Glutamatergic neuron (in vitro differentiated cells): ENCODE measurements at places on chromosomes 7 and 10. TPM values are rescaled to one million over a fixed set of nuclear protein-coding genes. Genes with fewer than 3 reads are reported as not detected.
A peak's percentile ranks its signal among the peaks of the same experiment; 100 is the strongest.

DNA sequence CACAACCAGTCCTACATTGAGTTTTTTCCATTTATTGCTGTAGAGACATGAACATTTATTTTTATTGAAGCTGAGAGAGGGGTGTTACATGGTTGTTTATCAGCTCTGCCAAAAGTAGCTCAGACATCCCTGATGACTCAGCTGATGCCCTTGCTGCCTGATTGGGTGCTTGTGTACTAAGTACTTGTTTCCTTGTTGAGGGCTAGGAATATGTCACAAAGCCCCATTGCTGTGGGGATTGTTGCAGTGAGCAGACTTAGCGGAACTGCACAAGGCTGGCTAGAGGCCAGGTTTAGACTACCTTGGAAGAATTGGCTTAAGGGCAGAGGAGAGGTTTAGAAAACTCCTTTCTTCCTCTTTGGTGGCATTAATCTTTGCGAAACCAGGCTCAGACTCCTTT, 110.6 kb downstream of the AUTS2 start:
- DNase-seq = no peak

- DNase-seq = no peak
Measured at GRCh38 chr10:89426230-89426868, 12.0 kb downstream of the IFIT5 start.

GRCh38 chr10:3935141-3935540, 150.1 kb upstream of the KLF6 start:
- DNase-seq = no peak

DNA sequence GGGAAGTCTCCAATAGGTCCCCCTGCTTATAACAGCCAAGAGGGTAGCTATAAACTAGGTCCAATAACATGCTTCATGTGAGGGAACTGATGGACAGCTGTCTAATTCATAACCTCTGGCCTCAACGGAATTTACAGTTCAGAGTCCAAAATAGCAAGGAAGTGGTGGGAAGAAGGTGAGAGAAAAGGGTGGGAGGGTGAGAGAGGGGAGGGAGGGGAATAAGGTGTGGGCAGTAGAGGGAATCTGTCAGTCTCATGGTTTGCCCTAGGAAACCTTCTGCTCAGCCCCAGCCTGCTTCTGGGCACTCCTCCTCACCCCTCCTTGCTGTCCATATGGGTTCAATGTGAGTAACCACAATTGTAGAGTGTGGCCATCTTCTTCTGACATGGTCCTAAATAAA, 133.4 kb upstream of the ADO start:
- no peak for DNase-seq

- no peak for DNase-seq
Measured at GRCh38 chr10:130933008-130933390, 378.5 kb downstream of the TCERG1L start.

Gene KNDC1
- total RNA-seq = 7.4 TPM

Gene OR2A5
- not detected for total RNA-seq

- no peak for DNase-seq
Measured at GRCh38 chr10:104340111-104340526, 1.9 kb upstream of the ITPRIP start.

Gene FKBP6
- total RNA-seq = not detected

- DNase-seq = no peak
Measured at GRCh38 chr10:25842146-25842545, 91.9 kb upstream of the MYO3A start.

Gene PRKRIP1
- 31.0 TPM for total RNA-seq

DNA sequence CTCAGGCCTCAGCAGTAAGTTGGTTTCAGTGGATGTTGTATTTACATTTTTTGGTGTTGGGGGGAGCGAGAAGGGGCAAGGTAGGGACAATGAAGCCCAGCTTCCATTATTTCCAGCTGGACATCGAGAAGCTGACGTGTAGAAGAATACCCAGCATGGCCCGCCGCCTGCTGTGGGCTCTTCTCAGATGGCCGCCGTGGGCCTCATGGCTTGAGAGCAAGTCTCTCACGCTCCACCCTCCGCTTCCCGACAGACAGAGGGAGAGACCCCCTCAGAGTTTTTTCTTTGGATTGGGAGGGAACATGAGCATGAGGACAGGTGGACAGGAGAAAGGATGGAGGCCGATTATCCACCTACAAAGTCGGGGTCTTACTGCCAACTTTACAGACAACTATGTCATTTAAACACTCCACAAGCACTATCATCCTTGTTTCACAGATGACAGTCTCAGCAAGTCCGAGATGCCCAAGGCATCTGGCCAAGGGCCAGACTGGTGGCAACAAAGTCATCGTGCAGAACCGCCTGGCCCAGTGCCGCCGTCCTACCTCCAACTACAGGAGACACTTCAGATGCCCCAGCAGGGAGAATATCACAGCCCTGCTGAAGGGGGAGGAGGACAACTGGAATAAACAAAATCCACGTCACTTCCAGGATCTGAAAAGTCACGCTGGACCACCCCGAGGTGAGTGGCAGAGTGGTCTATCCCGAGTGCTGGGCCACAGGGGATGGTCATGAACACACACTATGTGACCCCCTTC, 195.9 kb downstream of the DIP2C start:
- no peak for DNase-seq

DNA sequence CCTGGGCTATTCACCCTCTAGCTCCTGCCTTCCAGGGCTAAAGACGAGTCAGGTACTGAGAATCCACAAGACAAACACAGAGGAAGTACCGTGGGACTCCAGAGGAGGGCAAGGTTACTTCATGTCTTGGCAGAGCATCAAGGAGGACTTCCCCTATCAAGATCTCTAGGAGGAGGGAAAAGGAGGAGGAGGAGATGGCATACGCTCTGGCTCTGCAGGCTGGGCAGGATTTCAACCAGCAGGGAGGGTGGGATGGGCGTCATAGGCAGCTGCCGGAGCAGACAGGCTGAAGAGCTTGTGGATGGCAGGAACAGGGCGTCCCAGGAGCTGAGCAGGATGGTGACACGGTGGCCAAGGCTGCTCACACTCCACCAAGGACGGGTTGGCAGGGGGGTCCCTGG, 21.3 kb downstream of the MDH2 start:
- no peak for DNase-seq

DNA sequence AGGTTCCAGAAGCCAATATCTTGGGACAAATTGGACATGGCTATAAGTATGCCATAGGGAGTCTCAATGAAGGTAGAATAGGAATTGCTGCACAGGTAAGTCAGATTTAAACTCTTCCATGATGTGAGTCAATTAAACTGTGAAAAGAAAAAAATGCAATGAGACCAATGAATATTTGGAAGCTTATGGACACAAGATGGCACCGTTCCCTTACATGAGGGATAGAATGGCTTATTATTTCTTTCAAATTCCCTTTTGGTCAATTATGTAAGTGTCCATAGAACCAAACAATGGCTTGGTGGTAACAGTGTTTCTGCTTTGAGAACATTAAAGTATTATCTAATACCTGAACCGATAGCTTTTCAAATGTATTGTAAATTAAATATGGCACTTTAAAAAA, 35.6 kb downstream of the ACADSB start:
- DNase-seq = no peak

Gene FOXP2
- total RNA-seq = 72.1 TPM

DNA sequence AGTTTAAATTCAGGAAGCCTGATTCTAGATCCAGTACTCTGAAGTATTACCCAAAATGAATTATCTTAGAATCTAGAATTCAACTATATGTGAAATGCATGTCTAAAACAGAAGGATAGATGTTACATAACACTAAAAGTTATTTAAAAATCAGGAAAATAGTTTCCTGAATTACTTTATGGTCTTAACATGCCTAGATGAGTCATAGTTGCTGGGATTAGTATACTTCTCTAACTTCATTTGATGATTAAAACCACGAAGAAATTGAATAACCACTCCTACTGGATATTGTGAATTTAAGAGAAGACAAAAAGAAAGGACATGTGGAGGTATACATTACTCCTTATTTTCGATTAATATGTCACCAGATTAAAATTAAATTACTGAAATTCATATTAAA, 65.5 kb downstream of the ATAD1 start:
- no peak for DNase-seq

DNA sequence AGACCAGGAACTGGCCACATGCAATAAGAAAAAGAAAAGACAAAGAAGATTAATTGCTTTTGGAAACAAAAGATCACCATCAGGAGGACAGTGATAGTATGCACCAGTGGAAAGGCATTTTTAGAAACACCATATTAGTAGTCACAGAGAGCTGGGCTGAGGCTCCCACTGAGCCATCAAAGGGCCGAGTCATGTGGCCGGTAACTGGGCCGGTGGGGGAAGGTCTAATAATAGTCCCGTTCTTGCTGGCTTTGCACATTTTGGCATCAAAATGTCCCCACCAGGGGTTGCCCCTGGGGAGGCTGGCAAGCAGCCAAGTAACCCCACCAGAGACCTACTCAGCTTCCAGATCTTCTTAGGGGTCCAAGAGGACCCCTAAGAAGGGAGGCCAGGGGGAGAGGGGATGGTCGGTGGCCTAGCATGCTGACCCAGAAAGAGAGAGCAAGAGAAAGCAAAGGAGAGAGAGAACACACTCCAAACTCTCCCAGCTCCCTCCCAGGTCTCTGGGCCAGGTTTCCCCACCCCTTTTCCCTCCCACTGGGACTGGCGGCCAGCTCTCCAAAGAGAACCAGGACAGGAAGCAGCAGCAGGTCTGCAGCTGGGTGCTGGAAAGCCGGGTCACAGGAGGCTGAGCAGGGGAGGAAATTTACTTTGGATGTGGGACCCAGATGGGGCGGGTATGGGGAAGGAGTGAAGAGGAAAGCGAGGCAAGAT, 70.2 kb upstream of the FGFR2 start:
- peak; percentile 54 for DNase-seq

Gene EN2
- 0.20 TPM for total RNA-seq

Gene TEX47
- not detected for total RNA-seq

GRCh38 chr10:88545359-88545758, 37.8 kb downstream of the RNLS start:
- no peak for DNase-seq

Gene MNX1
- total RNA-seq = 0.59 TPM

DNA sequence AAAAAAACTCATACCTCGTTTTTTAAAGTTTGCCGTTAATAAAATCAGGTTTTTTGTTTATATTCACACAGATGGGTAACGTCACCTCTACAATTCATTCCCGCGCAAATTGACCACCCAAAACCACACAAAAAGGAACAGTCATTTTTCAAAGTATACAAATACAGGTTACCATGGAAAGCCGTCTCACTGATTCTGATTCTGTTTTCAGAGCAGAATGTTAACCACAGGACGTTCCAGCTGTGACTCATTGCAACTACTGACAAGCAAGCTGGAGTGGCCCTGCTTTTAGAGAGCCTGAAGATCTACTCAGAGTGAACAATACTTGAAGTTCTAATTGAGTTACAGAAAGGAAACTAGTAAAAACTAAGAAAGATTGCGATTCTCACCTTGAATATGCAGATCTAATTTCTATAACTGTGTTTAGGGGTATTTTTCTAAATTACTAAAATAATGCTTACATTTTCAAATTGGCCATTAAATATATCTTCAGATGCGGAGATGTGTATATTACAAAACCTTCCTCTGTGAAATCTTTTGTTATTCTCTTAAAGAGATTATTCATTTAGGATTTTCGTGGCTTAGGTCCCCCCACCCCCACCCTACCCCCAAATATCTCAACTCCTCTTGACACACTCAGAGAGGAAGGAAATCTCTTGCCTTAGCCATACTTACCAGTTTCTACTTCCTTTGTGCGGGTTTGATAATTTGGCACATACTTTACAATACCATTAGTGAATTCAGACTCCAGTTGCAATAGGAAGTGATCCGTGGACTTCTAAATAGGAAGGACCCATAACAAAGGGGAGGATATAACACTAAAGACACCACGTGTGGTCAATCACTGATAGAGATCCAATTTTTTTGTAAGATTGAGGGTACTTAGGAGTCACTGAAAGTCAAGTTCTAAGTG, 106.0 kb downstream of the CUBN start:
- DNase-seq = no peak

Gene TAS2R41
- total RNA-seq = not detected

GRCh38 chr7:132240262-132240661, 336.0 kb downstream of the PLXNA4 start:
- DNase-seq = no peak

- DNase-seq = no peak
Measured at GRCh38 chr10:110357252-110357780, 52.6 kb upstream of the SMNDC1 start.

DNA sequence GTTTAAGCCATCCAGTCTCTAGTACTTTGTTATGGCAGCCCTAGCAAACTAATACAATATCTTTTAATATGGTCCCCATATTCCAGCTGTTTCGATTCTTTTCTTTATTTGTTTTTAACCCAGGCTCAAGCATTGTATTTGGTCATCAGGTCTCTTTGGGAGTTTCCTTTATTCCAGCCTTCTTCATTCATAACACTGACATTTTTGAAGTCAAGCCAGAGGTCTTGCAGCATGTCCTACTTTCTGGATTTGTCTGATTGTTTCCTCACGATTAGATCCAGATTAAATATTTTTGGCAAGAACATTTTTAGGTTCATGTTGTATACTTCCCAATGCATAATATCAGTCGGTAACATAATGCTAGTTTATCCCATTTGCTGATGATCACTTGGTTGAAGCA, 11.8 kb downstream of the SLC25A13 start:
- no peak for DNase-seq

DNA sequence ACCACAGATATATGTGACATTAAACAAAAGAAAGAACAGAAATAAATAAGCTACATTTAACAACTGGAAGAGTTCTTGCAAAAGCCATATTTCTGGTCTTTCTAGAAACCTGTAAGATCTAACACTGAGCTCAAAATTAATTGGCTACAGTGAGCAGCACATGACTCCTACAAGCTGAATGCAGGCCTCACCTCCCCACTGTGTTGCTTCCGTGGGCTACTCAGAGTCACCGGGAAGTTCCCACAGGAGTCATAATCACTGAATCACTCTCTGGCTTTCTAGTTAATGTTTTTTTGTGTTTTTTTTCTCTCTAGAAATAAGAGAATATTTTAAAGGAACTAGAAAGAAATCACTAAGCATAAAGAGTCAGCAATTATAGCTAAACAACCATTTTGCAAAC, 10.2 kb upstream of the MRPS24 start:
- DNase-seq = no peak

- DNase-seq = no peak
Measured at GRCh38 chr10:5944389-5945189, 32.8 kb downstream of the IL15RA start.

- no peak for DNase-seq
Measured at GRCh38 chr10:18097524-18097923, 42.7 kb upstream of the CACNB2 start.

- no peak for DNase-seq
Measured at GRCh38 chr10:44870031-44870430, 41.1 kb upstream of the TMEM72 start.

- no peak for DNase-seq
Measured at GRCh38 chr10:23318359-23318758, 26.2 kb downstream of the C10orf67 start.

Gene AVPI1
- total RNA-seq = 4.5 TPM

GRCh38 chr7:8105449-8106095, 137.0 kb downstream of the GLCCI1 start:
- no peak for DNase-seq

GRCh38 chr7:43294080-43294630, 181.7 kb downstream of the HECW1 start:
- no peak for DNase-seq

DNA sequence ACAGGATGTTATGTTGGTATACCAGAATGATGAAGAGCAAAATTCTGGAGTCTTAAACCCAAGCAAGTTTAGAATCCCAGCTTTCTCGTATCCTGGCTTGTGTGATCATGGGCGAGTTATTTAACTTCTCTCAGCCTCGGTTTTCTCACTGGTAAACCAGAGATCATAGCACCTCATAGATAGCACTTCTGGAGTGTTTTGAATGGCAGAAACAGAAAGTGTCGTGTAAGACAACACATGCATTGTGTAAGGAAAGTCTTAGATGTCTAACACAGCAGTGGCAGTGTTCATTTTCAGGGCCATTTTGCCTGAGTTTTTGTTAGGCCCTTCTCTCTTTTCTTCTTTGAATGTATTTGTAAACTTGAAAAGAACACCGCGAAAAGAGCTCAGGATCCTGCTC, 465.1 kb downstream of the AUTS2 start:
- no peak for DNase-seq
